Ureter (tissue), 1 donor: ENCODE measurements at places on chromosomes 4 and X. TPM values are rescaled to one million over a fixed set of nuclear protein-coding genes. Genes with fewer than 3 reads are reported as not detected.
A peak's percentile ranks its signal among the peaks of the same experiment; 100 is the strongest.

DNA sequence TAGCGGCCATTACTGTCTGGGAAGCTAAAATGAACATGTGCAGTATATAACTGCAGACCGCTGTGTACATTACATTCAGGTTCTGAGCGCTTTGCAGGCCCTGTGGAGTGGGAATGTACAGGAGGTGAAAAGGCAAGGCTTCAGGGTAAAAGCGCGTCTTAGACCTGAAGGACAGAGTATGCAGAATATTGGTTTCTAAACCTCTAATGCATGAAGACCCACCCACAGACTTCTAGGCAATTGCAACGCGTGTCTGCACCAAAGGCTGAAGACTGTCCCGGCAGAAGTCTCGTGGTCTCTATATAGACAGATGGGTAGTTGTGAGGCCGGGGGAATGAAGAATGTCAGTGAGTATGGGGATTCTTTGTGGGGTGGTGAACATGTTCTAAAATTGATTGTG lies 5.4 kb downstream of the MAP7D2 start:
- DNase-seq, result no peak

- peak; percentile 66 for DNase-seq
Measured at GRCh38 chr4:40316782-40317635, 18.1 kb upstream of the CHRNA9 start.

- no peak for DNase-seq
Measured at GRCh38 chr4:70426789-70427188, 29.0 kb downstream of the OPRPN start.

GRCh38 chr4:140344621-140345020 lies 28.8 kb upstream of the SCOC start:
- no peak for DNase-seq

DNA sequence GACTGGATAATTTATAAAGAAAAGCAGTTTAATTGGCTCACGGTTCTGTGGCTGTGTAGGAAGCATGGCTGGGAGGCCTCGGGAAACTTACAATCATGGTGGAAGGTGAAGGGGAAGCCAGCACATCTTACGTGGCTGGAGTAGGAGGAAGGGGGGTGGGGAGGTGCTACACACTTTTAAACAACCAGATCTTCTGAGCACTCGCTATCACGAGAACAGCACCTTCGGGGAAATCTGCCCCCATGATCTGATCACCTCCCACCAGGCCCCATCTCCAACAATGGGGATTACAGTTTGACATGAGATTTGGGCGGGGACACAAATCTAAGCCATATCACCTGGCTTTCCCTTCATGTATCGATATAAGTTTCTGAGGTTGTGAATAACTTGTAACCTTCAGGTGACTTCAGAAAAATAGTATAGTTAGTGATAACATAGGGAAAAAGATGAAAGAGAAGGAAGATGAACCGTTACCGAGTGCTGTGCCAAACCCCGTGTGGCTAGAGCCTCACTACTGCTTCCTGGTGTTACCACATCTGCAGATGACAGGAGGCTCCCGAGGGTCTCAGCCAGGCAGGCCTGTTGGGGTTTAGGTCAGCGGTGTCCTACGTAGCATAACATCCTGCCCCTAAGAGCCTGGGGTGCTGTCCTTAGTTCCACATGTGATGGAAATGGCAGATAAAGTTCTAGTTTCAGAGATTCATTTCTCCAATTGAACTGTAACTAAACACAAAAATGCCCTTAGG lies 103.5 kb downstream of the TNIP2 start:
- DNase-seq, result peak; percentile 22

DNA sequence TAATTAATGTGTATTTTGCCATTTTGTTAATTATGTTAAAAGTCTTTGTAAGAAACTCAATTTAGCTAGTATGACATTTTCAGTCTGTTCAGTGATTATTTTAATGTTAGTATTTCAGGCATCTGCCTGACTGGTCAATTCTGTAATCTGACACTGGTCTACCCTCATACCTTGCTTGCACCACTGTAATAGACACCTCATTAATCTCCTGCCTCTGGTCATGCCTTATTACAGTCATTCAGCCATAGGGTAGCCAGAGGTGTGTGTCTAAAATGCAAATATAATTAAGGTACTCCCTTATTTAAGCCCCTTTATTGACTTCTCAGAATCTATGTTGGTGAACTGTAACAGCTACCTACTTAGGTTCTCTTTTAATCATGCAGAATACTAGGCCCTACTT lies 861.1 kb upstream of the IGFBP7 start:
- no peak for DNase-seq

DNA sequence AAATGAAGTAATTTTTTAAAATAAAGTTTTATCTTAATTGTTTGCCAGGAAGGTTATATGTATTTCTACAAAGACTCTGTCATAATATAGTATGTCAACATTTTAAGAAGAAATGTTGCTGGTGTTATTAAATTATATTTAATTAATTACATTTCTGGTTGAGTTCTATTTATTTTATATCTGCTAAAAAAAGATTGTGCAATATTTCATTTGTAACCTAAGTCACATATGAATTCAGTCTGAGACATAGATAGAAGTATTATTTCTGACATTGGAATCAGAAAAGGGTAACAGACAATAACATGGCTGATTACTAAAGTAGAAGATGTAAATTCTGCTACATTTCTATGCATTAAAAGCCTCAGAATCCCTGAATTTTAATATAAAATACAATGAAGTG lies 1985.1 kb downstream of the C4orf33 start:
- no peak for DNase-seq

GRCh38 chr4:27568236-27568951 lies 707.8 kb downstream of the STIM2 start:
- no peak for DNase-seq

DNA sequence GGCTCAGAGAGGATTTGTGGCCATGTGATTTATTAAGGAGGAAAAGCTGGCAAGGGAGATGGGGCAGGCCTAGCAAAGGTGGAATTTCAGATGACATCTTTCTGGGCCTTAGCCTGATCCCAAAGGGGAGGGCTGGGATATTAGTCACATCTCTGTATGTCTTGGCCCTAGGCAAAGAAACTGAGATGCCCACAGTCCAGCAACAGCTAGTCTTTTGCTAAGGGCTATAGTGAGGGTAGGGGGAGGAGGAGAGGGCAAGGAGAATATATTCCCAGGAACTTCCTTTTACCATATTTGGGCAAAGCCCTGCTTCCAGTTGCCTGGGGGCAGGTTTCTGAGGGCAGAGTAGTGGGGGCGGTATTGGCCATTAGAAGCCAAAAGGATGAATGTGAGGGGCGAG lies 209.8 kb upstream of the NR3C2 start:
- DNase-seq, result no peak

- no peak for DNase-seq
Measured at GRCh38 chr4:56910172-56910967, 2.7 kb downstream of the REST start.

GRCh38 chr4:73811841-73812240 lies 24.6 kb upstream of the CXCL6 start:
- DNase-seq, result no peak

DNA sequence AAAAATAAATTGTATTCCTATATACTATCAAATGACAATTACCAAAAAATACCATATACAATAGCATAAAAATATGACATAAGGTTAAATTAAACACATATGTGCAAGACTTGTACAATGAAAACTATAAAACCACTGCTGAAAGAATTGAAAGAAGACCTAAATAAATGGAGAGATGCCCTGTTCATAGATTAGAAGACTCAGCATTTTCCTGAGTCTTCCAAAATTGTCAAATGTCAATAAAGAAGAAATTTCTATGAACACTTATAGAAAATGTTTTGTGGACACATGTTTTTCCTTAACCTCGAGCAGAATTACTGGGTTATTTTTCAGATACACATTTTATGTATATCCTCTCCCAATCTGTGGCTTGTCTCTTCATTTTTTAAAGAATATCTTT lies 103.1 kb upstream of the DCLK2 start:
- no peak for DNase-seq

DNA sequence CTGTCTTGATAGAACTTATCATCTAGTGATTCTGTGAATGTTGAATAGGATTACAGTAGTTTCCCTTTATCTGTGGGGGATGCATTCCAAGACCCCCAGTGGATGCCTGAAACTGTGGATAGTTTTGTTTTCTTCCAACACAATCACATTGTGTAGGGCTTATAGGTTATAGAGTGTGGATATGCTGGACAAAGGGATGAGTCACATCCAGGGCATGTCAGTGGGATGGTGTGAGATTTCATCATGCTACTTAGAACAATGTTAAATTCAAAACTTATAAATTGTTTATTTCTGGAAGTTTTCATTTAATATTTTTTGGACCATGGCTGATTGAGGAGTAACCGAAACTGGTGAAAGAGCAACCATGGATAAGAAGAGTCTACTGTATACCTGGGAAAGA lies 432.3 kb upstream of the ATOH1 start:
- DNase-seq, result no peak

Gene SSX2B
- not detected for total RNA-seq

Gene HSFX2
- not detected for total RNA-seq

Gene IL13RA2
- 0.83 TPM for total RNA-seq

Gene UCP1
- total RNA-seq, result not detected

Gene FHIP1A
- 25.0 TPM for total RNA-seq
